ENCODE measurements at places on chromosomes 4 and X.

DNA sequence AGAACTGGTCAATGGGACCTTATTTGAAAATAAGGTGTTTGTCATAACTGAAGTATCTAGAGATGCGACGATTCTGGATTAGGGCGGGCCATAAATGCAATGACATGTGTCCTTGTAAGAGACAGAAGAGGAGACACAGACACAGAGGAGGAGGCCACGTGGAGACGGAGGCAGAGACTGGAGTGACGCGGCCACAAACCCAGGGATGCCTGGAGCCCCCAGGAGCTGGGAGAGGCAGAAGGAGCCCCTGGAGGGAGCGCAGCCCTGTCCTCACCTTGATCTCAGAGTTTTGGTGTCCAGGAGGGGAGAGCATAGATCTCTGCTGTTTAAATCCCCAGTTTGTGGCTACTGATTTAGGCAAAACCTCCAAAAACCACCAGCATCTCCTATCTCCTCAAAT is 5.0 kb downstream of the GTPBP6 start:
- no peaks in the 10 kb centered on the region for H3K4me1 ChIP-seq
- H3K27me3 ChIP-seq = no peaks in the 10 kb centered on the region
- H3K36me3 ChIP-seq = peaks cover 7% of the 10 kb centered on the region
- DNase-seq = peak; percentile 55
- no peak overlapping the region for H3K4me3 ChIP-seq

DNA sequence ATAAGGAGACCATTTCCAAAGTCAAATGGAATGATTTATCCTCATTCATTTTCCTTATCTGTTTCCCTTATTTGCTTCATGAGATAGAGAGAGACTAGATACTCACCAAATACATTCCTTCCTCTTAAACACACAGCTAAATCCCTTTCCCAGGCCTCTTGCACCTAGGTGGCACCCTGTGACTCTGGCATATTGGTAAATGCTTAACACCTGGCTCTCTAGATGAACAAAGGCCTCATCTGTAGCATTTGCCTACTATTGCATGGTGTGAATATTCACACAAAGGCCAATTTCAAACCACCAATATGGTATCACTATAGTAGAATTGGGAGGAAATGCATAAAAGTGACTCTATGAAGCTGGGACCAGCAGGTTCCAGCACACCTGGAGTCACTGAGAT is 22.1 kb upstream of the SLC10A4 start:
- no peaks in the 10 kb centered on the region for H3K4me1 ChIP-seq
- no peaks in the 10 kb centered on the region for H3K36me3 ChIP-seq
- no peak overlapping the region for H3K4me3 ChIP-seq
- no peaks in the 10 kb centered on the region for H3K27me3 ChIP-seq
- no peak overlapping the region for H3K27ac ChIP-seq

GRCh38 chrX:19382555-19383145 is 38.9 kb downstream of the PDHA1 start:
- no peak for DNase-seq
- no peaks in the 10 kb centered on the region for H3K27me3 ChIP-seq
- no peaks in the 10 kb centered on the region for H3K4me1 ChIP-seq
- no peak overlapping the region for H3K27ac ChIP-seq
- H3K4me3 ChIP-seq = no peak overlapping the region

- no peak overlapping the region for H3K4me3 ChIP-seq
- H3K27ac ChIP-seq = peak overlapping the region; percentile 81
- no peaks in the 10 kb centered on the region for H3K27me3 ChIP-seq
- no peak for DNase-seq
- H3K4me1 ChIP-seq = peaks cover 15% of the 10 kb centered on the region
- no peaks in the 10 kb centered on the region for H3K36me3 ChIP-seq
Measured at GRCh38 chr4:57065730-57066482, 44.3 kb downstream of the IGFBP7 start.

GRCh38 chr4:80229590-80229989 is 32.3 kb downstream of the PRDM8 start:
- H3K27ac ChIP-seq = no peak overlapping the region
- H3K27me3 ChIP-seq = no peaks in the 10 kb centered on the region
- no peak for DNase-seq
- H3K4me1 ChIP-seq = no peaks in the 10 kb centered on the region
- H3K4me3 ChIP-seq = no peak overlapping the region

DNA sequence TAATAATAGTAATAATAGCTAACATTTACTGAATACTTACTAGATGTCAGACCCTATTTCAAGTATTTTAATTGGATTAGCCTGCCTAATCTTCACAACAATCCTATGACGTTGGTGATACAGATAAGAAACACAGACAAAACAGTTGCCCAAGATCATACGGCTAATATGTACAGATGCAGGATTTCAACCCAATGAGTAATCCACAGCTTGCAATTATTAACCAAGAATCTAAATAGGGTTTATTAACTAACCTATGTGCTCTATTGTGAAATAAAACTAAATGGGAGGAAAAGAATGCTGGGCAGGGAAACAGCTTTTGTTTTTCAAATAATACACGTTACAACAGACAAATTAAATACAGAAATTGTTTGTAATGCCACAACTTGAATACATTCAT is 23.4 kb downstream of the FBXO8 start:
- no peaks in the 10 kb centered on the region for H3K36me3 ChIP-seq
- H3K27me3 ChIP-seq = no peaks in the 10 kb centered on the region
- H3K4me1 ChIP-seq = no peaks in the 10 kb centered on the region
- H3K27ac ChIP-seq = no peak overlapping the region

- H3K27me3 ChIP-seq = no peaks in the 10 kb centered on the region
- no peak overlapping the region for H3K27ac ChIP-seq
- H3K4me1 ChIP-seq = no peaks in the 10 kb centered on the region
Measured at GRCh38 chrX:121114691-121115090, 67.3 kb downstream of the GLUD2 start.

DNA sequence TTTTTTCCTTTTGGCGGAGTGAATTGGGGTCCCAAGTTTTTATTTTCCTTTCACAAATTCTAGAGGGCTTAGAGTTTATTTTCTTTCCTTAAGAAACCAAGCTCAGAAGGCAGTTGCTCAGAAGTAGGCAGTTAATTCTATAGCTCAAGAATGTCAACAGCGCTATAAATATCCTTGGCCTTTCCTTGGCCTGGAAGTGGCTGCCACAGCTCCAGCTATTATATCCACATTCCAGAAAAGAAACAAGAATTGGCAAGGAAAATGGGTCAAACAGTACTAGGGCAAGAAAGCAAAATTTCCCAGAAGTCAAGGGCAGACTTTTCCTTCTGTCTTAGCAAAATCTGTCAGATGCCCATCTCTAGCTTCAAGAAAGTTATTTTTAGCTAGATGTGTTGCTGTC is 31.0 kb downstream of the SLC10A6 start:
- H3K36me3 ChIP-seq = no peaks in the 10 kb centered on the region
- DNase-seq = no peak
- H3K27me3 ChIP-seq = no peaks in the 10 kb centered on the region
- H3K4me3 ChIP-seq = no peak overlapping the region
- no peak overlapping the region for H3K27ac ChIP-seq

All from aorta (tissue), 5 donors.